ENCODE measurements at places on chromosomes 7 and 10. TPM values are rescaled to one million over a fixed set of nuclear protein-coding genes. Genes with fewer than 3 reads are reported as not detected.

NKX2-3 gene
- total RNA-seq = 2.5 TPM

VPS37D gene
- total RNA-seq = 4.5 TPM

GRCh38 chr7:80362010-80362618 lies 149.8 kb downstream of the GNAT3 start:
- DNase-seq = no peak

DNA sequence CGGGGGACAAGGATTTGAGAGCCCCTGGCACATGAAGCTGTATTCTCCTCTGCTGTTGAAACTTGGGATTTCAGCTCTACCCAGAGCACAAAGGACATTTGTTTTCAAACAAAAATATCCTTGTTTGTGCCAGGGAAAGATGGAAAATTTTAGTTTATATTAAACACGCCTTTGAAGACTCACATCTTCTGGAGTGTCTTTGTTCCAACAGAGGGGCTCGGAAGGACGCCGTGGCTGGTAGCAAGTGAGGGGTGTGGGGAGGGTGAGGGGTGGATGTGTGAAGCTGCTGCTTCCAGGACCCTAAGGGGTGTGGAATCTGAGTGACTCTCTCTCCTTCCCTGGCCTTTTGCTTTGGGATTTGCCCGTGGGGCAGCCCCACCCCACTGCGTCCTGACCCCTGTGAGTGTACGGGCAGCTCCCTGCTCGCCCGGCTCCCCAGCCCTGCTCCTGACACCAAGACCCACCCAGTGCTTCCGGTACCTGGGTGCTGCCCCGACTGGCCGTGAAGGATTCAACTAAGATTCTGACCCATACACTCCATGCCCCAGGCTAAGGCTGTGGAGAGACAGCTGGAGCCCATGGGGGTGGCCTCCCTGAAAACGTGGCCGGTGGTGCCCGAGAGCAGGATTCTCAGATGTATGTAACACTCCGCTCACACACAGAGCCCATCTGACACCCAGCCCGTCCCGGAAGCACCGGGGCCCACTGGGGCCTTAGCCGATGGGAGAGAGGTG lies 59.6 kb downstream of the ZRANB1 start:
- DNase-seq = no peak

- DNase-seq = no peak
Observed at GRCh38 chr7:80896906-80897598, 21.8 kb downstream of the SEMA3C start.

All from Caki2 (cell line).